Airway epithelial cell (primary cell): ENCODE measurements at places on chromosomes 6 and 20. TPM values are rescaled to one million over a fixed set of nuclear protein-coding genes. Genes with fewer than 3 reads are reported as not detected.

ARHGAP40 gene
- total RNA-seq: 0.74 and 0.92 TPM in 2 replicates

C6orf163 gene
- total RNA-seq: 0.56 and 1.1 TPM in 2 replicates

CLDN20 gene
- total RNA-seq: 0.14 TPM in 1 of 2 replicates, not detected in the other

PRL gene
- not detected in 2 replicates for total RNA-seq

PI16 gene
- total RNA-seq: not detected in 2 replicates

OOEP gene
- total RNA-seq: not detected in 2 replicates

KCNK17 gene
- total RNA-seq: not detected in 2 replicates

CNBD2 gene
- 5.2 and 12.3 TPM in 2 replicates for total RNA-seq

OPRM1 gene
- 0.42 TPM in 1 of 2 replicates, not detected in the other for total RNA-seq

GRIK2 gene
- 0.07 and 1.9 TPM in 2 replicates for total RNA-seq

SAMD3 gene
- total RNA-seq: not detected in 2 replicates

CCN6 gene
- 0.14 and 0.88 TPM in 2 replicates for total RNA-seq

IP6K3 gene
- total RNA-seq: 0.07 TPM in 1 of 2 replicates, not detected in the other

NDUFAF4 gene
- total RNA-seq: 31.7 and 43.2 TPM in 2 replicates

GABRR1 gene
- not detected in 2 replicates for total RNA-seq

DZANK1 gene
- total RNA-seq: 0.71 and 1.1 TPM in 2 replicates
